SHP77 treated with DMSO at 0.1 percent for 48 hours (cell line): ENCODE measurements at places on chromosomes 16 and 17.

DNA sequence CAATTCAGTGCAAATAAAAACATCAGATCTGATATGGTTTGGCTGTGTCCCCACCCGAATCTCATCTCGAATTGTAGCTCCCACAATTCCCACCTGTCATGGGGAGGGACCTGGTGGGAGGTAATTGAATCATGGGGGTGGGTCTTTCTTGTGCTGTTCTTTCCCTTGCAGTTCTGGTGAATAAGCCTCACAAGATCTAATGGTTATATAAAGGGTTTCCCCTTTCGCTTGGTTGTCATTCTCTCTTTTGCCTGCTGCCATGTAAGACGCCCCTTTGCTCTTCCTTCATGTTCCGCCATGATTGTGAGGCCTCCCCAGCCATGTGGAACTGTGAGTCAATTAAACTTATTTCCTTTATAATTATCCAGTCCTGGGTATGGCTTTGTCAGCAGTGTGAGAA lies 68.9 kb upstream of the NFAT5 start:
- no peak for DNase-seq

- no peak for DNase-seq
Measured at GRCh38 chr17:33273271-33273670, 19.8 kb downstream of the ASIC2 start.

- peak; percentile 57 for DNase-seq
Measured at GRCh38 chr17:8041249-8041928, 2.5 kb downstream of the ALOX15B start.

DNA sequence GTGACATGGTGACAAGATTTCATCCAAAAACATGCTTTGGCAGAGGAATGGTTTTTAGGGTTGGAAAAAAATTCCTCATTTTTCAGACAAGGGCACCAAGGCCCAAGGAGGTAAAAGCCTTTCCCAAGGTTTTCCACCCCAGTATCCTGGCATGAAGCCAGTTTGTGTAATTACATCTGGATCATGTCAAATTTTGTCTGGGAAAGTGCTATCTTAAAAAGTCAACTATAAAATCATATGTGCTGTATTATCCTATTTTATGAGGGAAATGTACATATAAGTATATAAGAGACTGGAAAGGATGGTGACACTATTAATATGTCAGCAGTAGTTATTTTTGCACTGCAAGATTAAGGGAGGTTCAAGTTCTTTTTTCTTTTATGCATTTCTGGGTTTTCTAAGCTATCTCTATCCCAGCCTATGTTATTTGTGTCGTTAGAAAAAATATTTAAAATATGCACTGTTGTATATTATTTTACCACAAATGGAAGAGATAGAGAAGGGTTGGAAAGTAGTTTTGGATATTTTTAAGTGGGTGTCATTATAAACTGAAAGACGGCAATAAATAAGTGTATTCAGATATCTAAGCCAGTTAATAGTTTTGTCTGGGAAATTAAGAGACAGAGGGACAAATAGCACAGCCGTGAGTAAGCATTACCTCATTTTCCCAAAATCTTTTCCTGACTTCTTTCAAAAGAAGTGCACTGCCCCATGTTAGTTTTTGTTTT lies 13.5 kb upstream of the FBXO47 start:
- no peak for DNase-seq

GRCh38 chr17:37318931-37319594 lies 56.7 kb upstream of the C17orf78 start:
- no peak for DNase-seq
